Spinal cord (tissue), 10 donors: ENCODE measurements at places on chromosomes 7 and 10. TPM values are rescaled to one million over a fixed set of nuclear protein-coding genes. Genes with fewer than 3 reads are reported as not detected.

Gene CPEB3
- 29.3 TPM for total RNA-seq

Gene INPP5A
- total RNA-seq = 34.7 TPM

Gene AKR1C4
- not detected for total RNA-seq

Gene SLC26A3
- not detected for total RNA-seq

Gene ABCB4
- 1.7 TPM for total RNA-seq

Gene ZNF679
- total RNA-seq = not detected

Gene POT1
- total RNA-seq = 103 TPM

Gene UCMA
- total RNA-seq = 0.94 TPM

Gene TRIM74
- total RNA-seq = not detected

Gene UCN3
- total RNA-seq = 0.17 TPM

Gene TFPI2
- total RNA-seq = 8.9 TPM

Gene MRC1
- 23.1 TPM for total RNA-seq

Gene TEX36
- 0.77 TPM for total RNA-seq

Gene DEPP1
- 18.1 TPM for total RNA-seq

Gene PROSER2
- total RNA-seq = 5.0 TPM

Gene MBL2
- not detected for total RNA-seq

Gene TLL2
- 2.0 TPM for total RNA-seq

Gene KIFBP
- total RNA-seq = 44.2 TPM

Gene IGFBP3
- total RNA-seq = 68.0 TPM

Gene ERVW-1
- 0.11 TPM for total RNA-seq

Gene R3HCC1L
- total RNA-seq = 16.1 TPM

Gene SPDYE16
- 0.28 TPM for total RNA-seq

Gene GTF2IRD1
- total RNA-seq = 11.7 TPM

Gene DNAH11
- 7.5 TPM for total RNA-seq

Gene EPO
- not detected for total RNA-seq

Gene EBF3
- 83.1 TPM for total RNA-seq

Gene ZNF800
- 39.5 TPM for total RNA-seq

Gene OR2A7
- 2.2 TPM for total RNA-seq
